ENCODE measurements at places on chromosomes 3 and 15.

DNA sequence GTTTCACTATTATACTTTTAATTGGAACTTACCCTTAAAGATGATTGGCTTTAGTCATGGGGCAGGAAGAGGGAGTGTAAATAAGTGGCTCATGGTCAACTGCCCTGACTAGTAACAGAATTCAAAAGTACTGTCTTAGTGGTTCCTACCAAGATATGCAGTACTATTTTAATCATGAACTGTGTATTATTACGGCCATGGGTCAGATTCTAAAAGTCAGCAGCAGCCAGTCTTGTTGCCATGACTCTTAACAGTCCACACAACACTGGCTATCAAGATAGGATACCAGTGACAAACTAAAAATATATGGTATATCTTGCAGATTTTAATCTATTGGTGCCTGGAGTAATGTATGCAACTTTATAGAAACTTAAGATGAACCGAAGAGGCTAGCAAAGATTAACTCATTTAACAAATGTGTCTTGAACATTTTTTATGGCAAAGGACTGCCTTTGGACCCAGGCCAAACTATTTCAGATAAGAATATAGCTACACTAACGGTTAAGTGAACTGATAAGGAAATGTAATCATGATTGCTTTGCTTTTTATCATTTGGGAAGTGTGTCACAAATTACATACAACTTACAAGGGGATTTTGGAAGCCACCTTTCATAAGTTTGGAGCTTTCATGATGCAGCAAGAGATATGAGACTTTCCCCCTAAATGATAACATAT is 163.7 kb downstream of the TCF12 start:
- no peak for DNase-seq

GRCh38 chr15:85689729-85690128 is 105.0 kb downstream of the KLHL25 start:
- DNase-seq = no peak

GRCh38 chr3:17639257-17639656 is 103.2 kb downstream of the TBC1D5 start:
- no peak for DNase-seq

DNA sequence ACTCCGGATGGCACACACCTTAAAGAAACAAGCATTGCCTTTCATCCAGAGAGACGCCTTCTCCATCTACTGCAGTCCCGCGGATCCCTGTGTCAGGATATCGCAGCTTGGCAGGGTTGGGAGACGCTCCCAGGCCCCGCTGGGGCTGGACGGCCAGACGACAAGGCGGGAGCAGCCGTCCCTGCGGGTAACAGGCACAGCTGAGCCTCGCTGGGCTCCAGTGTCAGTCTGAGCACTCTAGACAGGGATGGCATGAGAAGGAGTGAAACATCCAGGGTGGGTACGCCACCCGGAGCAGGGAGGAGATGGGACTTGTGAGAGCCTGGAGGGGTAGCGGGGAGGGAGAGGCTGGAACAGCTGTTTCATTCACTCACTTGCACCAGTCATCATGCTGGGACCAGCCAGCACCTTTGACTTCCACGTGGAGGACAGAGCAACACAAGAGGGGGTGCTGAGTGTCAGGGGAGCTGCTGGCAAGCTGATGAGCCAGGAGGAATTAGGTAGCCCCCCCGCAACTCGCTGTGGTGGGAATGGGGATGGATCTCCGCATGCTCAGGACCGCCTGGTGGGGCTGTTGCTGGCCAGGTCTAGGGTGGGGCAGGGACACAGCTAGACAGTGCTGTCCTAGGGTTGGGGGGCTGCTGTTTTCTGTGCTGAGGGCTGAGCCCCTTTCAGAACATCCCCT is 31.6 kb upstream of the SNRPA1 start:
- no peak for DNase-seq

GRCh38 chr3:186786922-186787321 is 3.5 kb downstream of the EIF4A2 start:
- no peak for DNase-seq

DNA sequence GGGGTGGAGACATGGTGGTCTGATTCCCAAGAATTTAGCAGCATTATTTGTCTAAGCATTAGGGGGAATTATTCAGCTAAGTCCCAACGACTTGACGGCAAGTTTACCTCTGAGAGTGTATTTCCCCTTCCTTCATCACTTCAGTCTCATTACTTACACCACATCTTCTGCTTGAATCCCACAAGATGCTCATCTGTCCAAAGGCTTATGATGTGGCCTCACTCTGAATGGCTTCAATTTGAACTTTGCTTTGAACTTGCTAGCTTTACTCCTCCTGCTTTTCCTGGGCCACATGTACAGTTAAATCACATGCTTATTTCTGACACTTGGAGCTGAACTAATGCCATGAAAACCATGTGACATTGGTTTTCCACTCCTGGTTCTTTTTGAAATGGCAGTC is 231.3 kb upstream of the SATB1 start:
- no peak for DNase-seq

DNA sequence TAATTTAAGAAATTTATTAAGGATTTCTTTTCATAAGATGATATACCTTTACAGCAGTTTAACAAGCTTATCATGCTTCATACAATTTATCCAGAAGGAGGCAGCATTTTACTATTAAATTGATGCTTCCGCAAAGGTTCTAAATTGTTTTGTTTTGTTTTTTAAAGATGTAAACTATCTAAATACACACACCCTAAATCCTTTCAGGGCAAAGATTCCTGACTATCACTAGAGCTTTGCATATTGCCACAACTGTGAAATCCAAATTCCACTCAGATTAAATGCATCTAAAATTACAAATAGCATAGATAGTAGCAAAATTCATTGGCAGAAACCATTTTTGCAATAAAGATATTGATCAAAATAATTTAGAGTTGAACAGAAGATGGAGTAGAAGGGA is 44.5 kb upstream of the CCNL1 start:
- peak; percentile 59 for DNase-seq

DNA sequence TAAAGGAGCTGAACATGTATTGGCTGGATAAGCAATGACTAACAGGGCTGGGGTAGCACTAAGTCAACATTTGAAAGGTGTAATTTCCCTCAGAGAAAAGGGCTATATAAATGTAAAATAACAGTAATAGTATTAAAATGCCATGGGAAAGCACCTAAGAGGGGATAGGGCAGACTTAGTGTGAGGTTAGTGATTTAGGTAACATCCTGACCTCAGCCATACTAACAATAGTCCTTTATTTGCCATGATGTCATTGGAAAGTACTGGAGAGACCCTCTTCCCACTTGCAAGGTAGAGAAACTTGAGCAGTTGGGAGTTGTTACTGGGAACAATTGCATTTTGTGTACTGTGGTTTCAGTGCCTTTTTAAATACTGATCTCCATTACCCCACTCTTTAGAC is 103.4 kb downstream of the LSAMP start:
- no peak for DNase-seq

GRCh38 chr3:193906849-193907410 is 229.0 kb upstream of the HES1 start:
- DNase-seq = no peak
